Bone marrow (tissue), 2 donors: ENCODE measurements at places on chromosomes 13 and 19.
A peak's percentile ranks its signal among the peaks of the same experiment; 100 is the strongest.

GRCh38 chr13:46751811-46752635 lies 44.9 kb downstream of the ESD start:
- DNase-seq: peak; percentile 94

DNA sequence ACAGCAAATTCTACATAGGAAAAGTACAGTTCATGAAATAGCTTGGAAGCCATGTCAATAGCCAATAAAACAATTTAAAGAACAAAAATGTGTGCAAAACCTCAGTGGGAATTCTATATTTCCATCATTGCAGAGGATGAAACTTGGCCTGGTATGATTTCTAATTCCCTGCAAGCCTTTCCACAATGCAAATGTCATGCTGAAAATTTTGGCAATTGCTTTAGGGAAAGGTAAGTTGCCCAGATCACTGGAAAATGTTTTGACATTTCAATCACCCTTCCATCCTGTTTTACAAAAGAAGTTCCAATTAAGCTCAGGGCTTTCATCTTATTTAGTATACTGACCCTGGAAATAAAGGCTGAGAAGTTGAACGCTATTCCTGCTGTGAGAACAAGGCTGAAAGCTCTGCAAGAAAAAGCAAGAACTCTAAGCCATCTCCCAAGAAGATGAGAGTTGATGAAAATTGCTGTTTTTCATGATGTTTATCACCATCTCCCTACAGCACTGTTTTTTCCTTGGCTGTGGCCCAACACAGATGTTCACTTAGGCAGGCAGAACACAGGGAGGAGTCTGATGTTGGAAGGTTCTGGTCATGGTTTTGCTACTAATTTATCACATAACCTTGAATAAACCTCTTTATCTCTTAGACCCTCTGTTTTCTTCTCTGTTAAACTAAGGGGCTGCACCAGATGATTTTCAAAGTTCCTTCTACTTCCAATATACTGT lies 263.7 kb downstream of the KCTD12 start:
- no peak for DNase-seq

DNA sequence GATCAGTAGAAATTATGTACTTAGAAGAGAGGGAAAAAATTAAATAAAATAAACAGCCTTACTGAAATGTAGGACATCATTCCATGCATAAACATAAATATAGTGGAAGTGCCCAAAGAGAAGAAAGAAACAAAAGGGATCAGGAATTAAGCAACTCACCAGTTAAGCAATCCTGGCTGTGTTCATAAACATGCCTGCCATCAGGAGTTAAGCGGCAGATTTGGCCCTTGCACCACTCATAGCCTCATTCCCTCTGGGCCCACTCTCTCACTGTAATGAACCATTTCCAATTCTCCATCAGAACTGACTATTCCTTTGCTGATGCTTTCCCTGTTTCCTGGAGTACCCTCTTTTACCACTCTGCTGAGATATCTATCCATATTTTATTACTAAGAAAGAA lies 281.4 kb downstream of the LHFPL6 start:
- no peak for DNase-seq

DNA sequence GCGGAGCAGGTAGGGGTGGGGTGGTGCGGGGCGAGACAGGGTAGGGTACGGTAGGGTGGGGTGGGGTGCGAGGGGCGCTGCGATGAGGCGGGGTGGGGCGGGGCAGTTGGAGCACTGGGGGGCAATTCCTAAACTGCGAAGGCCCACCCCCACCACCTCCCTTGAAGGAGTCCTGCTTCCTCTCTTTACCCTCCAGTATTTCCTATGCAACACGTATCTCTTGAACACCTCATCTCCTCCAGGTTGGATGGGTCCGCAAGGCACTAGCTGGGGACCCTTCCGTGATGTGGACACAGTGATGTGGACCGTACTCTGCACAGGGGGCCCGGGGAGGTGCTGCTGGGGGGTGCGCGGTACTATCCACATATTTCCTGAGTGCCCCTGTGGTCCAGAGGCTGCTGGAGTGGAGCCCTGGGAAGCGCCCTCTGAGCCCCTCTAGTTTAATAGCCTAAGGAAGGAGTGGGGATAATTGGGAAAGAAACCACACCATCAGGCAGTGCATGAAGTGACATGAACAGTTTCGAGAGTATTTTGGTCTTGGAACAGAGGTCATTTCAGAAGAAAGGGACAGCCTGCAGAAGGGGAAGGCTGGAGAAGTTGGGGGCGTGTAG lies 1.1 kb downstream of the IL17D start:
- no peak for DNase-seq
